ENCODE measurements at places on chromosomes 13 and 19.

DNA sequence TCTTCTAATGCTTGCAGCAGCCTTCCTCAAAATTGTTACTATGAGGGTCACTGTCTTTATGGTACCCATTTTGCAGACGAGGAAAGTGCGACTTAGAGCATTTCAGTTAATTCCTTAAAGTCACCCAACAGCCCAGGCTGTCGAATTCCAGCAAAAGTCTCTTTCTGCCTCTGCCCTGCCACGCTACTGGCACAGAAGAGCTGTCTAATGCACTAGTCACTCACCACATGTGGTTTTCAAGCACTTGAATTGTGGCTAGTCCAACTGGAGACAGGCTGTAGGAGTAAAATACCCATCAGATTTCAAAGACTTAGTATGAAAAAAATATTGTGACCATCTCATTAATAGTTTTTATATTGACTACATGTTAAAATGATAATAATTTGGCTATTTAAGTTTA is 1.7 kb downstream of the FPR1 start:
- no peak for DNase-seq

GRCh38 chr19:48588670-48589401 is 17.7 kb upstream of the SPACA4 start:
- DNase-seq = peak; percentile 64

GRCh38 chr13:77398825-77399620 is 72.1 kb upstream of the MYCBP2 start:
- DNase-seq = no peak

GRCh38 chr13:99972190-99972731 is 694 bp upstream of the ZIC5 start:
- no peak for DNase-seq

DNA sequence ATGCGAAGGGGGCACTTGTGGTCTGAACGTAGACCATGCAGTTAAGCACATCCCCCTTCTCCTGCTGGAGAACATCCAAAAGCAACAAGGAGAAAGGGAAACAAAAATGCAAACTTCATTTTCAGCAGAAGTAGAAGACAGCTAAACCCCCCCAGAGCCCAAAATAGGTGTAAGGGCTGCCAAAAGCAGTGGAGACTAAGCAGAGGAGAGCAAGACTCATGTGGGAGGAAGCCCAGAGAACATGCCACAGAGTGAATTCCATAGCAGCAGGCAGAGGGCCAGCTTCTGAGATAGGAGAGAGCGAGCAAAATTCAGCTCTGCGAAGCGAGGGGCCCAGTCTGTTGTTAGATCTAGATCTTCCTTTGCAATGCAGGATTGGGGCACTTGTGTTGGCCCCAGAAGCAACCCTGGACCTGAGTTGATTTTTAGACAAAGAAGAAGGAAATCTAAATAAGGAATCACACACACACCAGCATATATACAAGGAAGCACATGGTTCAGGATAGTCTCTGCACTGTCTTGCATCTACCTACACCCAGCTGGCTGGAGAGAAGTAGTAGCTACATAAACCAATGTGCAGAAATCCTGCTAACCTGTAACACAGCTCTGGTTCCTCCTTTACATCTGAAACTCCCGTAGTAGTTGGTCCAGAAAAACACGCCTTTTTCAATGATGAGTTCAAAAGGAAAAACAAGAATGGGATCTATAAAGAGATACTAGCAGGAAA is 199.6 kb downstream of the SPRY2 start:
- DNase-seq = no peak

- no peak for DNase-seq
These were observed 167.0 kb upstream of the ZNF507 start for GRCh38 chr19:32178401-32178800.

DNA sequence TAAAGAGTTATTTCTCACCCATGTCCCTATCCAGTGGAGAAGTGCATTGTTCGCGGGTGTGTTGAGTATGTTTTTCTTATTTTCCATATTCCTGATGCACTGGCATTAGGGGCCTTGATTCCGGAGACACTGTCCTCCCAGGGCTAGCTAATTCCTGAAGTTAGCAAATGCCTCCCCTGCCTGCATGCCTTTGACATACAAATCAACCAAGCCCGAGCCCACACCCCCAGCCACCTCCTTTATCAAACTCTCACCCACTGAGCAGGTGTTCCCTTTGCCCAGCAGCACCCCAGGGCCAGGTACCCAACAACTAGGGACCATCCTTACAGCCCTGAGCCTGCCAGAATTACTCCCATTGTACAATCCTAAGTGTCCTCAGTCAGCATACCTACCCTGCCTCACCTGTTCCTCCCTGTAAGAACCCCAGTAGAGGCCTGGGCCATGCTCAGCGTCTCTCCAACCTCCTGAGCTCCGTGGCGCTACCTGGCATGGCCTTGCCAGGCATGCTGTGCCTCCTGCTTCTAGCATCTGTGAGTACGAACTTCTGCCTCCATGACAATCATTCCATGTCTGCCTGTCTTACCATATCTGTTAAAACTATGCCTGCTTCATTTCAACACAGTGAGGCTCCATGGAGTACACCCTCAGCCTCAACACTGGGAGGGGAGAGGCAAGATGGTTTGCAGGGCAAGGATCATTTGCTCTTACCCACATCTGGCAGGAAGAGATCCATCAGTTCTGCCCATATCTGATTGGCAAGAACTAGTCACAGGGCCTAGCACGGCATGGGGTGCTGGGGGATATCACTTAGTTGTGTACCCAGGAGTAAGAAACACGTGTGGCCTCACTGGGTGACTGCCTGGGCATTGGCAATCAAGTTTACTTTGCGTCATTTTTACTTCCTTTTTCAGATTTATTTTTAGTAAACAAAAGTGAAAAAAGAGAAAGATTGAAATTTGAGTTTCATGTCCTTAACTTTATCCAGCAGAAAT is 203.9 kb downstream of the SHISA2 start:
- DNase-seq = no peak

DNA sequence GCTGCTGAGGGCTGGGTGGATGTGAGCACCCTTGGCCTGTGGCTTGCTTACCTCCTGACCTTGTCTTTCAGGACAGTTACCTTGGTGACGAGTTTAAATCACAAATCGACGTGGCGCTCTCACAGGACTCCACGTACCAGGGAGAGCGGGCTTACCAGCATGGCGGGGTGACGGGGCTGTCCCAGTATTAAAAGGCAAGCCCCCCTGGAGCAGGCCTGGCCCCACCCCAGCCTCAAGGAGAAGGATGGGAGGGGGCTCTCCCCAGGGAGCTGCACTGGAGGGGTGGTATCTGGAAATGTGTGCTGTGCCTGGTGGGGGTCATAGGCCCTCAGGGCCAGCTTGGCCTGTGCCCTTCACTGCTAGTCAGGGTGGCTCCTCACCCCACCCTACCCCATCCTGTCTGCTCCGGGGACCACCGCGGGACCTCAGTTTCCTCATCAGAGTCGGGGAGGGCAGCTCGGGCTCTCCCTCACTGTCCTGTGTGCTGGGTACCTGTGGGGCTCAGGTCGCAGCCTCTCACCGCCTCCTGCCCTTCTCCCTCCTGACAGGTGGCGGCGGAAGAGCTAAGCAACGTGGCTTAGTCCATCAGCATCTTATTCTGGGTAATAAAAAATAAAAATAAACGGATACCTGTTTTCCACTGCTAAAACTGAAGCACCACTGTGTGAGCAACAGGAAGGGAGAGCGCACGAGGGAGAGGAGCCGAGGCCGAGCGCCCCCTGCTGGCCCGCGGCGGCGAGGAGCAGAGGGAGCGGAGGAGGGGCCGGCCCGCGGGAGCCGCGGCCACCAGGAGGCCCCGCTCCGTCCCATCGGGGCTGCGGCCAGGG is 29.8 kb downstream of the CERS1 start:
- DNase-seq = no peak

- no peak for DNase-seq
These were observed 602.9 kb downstream of the OLFM4 start for GRCh38 chr13:53631511-53631910.

DNA sequence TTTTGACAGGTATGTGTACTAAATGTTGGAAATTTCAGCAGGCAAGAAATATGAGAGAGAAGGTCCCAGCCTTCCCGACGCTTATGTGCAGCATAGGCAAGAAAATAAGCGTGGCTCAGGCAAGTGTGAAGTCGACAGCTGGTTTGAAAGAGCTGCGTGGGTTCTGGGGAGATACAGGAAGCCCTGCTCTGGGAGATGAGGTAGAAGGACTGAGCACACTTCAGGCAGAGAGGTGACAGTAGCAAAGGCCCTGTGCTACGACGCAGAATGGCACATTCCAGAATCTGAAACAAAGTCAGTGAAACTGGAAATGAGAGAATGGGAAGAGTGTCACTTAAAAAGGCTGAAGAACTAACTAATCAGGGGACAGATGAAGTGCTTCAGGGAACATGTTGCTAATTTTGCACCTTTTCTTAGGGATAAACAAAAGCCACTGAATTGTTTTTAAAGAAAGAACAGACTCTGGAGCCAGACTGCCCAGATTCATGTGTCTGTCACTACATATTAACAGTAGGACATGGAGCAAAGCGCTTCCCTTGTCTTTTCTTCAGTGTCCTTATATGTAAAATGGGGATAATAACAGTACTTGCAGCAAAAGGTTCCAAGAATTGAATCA is 160.1 kb downstream of the SPRY2 start:
- no peak for DNase-seq

DNA sequence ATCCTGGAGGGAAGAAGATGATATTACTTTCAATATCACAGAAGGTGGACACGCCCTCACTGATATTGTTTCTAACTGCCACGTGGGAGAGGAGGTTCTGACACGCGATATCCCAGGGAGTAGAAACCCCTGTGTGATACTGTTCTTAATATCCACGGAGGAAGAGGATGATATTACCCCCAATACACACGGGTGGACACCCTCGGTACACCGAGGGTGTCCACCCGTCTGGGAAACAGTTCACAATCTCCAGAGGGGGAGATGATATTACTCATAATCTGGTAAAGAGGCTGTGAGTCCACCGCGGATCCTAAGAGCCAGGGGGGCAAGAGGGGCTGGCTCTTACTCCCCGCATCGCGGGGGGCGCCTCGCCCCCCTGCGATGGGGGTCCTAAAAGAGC is 29.7 kb upstream of the RGCC start:
- DNase-seq = no peak

GRCh38 chr19:32287086-32287485 is 58.3 kb upstream of the ZNF507 start:
- DNase-seq = no peak

- no peak for DNase-seq
These were observed 10.3 kb downstream of the ZNF558 start for GRCh38 chr19:8821748-8822241.

DNA sequence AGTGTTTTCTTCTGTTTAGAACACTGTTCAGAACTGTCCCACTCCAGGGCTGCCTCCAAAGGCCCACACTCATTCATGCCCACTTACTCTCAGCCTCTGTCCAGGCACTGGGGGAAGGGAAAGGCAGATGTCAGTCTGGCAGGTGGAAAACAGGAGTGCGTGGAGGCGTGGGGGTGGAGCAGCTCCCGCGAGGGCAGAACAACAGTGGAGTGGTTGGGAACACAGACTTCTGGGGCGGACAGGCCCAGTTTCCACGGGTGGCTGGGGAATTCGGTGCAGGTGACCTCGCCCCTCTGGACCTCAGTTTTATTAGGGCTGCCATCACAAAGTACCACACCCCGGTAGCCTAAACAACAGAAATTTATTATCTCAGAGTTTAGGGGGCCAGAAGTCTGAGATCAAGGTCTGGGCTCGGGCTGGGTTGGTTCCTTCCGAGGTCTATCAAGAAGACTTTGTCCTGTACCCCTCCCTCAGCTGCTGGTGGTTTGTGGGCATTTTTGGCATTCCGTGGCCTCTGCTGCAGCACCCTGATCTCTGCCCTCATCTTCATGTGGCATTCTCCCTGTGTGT is 59.7 kb downstream of the SIPA1L3 start:
- DNase-seq = no peak

Measured in activated CD8-positive, alpha-beta memory T cell treated with anti-CD3 and anti-CD28 coated beads for 4 hours (primary cell).